ENCODE measurements at places on chromosomes 1 and 21.

GRCh38 chr1:24640288-24640687, 2.8 kb upstream of the SRRM1 start:
- no peak for DNase-seq

GRCh38 chr21:34072145-34073031, 990 bp upstream of the MRPS6 start:
- DNase-seq: no peak

DNA sequence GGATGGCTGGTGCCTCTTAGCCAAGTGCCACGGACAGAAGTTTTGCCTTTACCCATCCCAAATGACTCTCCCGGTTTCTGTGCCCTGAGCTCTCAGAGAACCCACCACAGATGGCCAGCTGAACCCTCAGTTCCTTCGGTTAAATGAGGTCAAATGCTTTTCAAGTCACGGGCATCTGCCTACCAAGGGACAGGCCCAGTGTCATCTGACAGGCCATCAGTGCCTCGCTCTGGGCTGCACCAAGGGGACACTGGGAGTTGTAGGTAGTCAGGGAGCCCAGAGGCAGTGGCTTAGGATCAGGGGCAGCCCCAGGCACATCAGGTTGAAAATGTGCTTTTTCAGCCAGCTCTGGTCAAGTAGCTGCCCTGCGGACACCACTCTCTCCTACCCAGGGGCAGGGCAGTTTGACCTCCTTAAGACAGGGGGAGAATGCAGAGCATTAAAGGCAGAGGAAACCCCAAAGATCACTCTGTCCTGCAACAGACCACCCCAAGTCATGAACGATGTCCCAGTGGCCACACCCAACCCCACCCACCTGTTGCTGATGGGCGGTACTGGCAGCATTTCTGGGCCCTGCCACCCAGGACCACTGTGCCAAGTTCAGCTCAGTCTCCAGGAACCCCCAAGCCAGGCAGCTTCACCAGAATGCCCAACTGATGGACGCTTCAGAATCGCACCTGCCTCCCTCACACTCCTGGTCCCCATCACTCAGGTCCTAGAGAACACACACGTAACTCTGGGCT, 60.7 kb downstream of the CASZ1 start:
- no peak for DNase-seq

- no peak for DNase-seq
Observed at GRCh38 chr1:151729157-151729965, 8.0 kb downstream of the RIIAD1 start.

- no peak for DNase-seq
Observed at GRCh38 chr1:33560680-33561079, 88.2 kb downstream of the ZSCAN20 start.

GRCh38 chr1:56413671-56414199, 165.6 kb downstream of the PLPP3 start:
- no peak for DNase-seq

GRCh38 chr1:41631154-41631553, 146.7 kb upstream of the EDN2 start:
- DNase-seq: no peak

DNA sequence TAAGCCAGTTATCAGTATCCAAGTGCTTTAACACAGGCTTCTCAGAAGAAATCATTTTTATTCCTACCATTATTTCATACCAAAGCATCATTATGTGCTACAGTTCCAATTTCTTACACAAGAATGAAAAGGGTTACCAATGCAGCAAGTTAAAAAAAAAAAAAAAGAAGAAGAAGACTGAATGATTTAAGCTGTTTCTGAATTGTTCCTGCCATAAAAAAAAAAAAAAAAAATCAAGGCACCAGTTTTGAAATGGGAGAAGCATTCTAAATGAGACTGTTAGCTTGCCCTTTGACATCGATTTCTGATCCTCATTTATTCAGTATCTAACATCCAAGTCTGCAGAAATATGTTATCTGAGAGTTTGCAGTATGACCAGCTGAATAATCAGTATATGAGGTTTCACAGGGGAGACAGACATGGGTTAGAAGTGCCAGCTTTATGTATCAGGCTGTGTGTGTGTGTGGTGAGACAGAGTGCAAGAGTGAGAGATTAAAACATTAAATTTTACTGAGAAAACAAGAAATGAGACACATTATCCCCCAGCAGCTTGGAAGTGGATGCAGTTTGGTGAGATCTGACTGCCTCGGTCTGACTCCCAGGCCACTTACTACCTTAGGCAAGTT, 105.8 kb downstream of the COLGALT2 start:
- DNase-seq: no peak

GRCh38 chr1:62954758-62955157, 170.8 kb downstream of the ATG4C start:
- DNase-seq: no peak

GRCh38 chr1:116763787-116764465, 9.7 kb downstream of the CD2 start:
- no peak for DNase-seq

DNA sequence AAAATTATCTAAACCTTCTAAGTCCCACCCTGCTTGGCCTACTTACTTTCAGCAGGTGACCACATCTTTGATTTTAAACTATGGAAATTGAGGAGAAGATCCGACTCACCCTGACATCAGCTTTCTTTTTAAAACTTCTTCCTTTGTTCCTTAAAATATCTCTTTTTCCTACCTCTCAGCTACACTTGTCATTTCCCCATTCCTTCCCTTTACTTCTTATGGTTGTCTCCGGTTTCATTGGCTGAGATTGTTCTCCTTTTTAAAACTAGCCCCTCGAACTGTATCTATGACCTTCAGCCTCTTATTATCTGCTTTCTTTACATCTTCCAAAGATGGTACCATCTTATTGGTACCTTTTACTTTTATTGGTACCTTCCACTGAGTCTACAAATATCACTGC, 87.8 kb upstream of the NRIP1 start:
- DNase-seq: no peak
